Stimulated activated CD8-positive, alpha-beta memory T cell treated with anti-CD3 and anti-CD28 coated beads, Interleukin-2, amount 100 ng/mL, for 1 hour (primary cell): ENCODE measurements at places on chromosomes 7 and 10.

DNA sequence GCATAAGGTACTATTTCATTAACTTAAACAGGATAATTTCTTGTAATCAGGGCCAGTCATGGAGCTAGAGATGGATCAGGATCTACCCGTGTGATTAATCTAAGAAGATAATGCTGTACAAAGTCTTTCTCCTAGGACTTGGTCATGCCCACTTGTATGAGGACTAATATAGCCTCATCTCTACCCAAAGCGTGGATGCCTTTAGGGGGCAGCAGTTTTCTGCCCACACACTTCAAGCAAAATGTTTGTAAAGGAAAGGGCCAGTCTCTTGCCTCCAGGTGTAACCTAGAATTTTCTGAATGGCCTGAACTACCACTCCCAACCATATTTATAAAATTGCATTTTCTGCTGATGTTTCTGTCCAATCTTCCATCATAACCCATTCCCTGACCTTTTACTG, 764.0 kb upstream of the IGFBP3 start:
- no peak for DNase-seq

DNA sequence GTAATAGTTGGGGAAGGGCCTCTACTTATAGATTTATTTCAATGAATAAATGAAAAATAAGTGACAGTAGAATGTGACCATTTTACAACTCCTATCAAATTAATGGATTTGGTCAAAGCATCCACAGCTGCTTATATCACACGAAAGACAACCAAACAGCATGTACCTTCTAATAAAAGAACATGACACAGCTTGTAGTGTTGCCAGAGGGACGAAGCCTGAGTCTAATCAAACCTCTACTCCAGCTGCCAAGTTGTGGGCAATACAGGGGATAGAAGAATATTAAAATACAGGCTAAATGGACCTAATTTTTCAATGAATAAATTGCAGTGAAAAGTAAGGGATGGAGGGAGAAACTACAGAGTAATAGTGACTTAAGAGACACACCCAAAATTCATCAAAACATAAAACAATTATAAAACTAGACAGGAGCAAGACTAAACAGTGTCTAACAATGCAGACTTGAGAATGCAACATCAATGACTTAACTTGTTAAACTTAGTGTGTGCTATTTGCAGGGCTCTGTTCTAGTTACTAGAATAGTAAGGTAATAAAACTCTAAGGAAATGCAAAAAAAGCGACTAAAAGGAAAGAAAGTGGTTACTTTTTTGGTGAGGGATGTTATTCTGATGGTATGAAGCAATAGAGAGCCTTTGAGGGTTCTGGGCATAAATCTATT, 853.8 kb downstream of the GRM8 start:
- DNase-seq: no peak

DNA sequence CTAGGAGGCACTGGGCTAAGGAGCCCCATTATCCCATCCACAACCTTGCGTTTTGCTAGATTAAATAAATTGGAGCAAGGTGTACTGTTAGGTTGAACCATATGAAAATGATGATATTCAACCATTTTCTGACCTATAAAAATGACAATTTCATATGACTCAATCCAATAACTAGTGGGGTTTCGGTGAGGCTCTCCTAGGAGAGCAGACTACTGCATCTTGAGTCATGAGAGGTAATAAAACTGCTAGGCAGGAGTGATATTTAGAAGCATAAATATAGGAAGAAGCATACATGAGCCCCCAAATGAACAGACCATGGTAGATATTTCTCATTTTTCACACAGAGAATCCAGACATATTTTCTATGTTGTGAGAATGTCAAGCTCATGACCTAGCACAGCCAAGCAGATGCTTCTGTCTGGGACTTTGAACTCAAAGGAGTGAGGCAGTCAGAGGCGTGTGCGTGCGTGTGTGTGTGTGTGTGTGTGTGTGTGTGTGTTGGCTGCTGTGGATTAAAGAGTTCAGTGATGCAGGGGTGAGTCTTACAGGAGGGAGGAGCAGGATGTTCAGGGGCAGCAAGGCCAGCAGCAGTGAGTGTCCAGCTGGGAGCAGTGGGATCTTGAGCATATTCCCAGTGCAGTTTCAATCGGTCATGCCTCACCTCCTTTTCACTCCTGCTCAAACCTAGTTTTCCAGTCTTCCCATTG, 17.8 kb upstream of the WDR11 start:
- no peak for DNase-seq

DNA sequence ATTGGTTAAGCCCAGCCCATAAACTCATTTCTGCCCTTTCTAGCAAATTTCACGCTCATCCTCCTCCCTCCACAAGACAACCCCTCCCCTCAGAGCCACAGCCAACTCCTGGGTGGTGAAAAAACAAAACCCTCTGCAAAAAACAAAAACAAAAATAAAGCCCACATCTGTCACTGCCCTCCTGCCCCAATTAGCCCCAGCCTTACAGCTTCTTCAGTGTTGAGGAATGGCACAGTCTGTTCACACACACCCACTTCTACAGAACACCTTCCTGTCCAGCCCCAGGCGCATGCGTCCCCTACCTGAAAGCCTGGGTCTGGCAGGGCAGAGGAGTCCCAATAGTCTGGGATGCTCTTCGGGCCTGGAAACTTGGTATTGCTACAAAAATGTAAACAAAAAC, 34.4 kb downstream of the PARP12 start:
- DNase-seq: no peak

- DNase-seq: no peak
Measured at GRCh38 chr10:3720228-3721019, 64.6 kb downstream of the KLF6 start.
